ENCODE measurements at places on chromosomes 1 and 21.
A peak's percentile ranks its signal among the peaks of the same experiment; 100 is the strongest.

DNA sequence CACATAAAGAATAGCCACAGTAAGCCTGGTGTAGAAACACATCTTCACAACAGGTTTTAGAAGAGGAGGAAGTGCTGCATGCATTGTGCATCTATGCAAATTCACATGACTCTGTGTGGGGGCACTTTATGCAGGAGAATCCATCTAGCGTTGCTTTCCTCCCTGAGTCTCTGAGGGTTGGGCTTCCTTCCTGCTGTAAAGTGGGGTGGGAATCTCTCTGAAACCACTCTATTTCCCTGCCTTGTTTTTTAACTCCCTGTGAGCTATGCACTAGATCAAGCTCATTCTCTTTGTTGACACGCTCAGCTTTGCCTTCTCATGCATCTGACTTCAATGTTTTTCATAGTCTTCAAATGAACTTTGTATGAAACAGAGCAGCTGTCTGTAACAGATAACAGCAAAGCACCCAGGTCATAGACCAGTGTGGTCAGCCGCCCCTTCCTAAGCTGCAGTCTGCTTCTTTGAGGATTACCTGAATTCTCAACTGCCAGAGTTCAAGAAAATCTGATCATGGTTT lies 102.7 kb upstream of the DPH5 start:
- DNase-seq = peak; percentile 85

GRCh38 chr1:8025671-8026144 lies 401 bp downstream of the ERRFI1 start:
- DNase-seq = no peak

DNA sequence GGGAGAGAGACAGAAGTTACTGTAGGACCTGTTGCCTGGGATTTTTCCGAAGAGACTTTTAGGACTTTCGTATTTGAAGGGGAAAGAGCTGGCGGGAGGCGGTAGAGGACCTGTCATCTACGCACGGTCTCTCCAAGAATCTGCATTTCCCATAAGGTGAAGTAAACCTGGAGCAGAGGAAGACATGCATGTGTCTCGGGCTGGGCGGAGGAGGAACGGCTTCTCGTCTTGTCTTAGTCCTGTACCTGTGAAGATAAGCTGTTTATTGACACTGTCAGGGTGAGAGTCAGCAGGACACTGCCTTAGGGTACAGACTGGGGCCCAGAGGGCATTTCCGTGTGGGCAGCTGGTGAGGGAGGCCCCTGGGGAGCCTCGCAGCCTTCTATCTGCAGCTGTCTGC lies 123.4 kb upstream of the COL6A1 start:
- DNase-seq = no peak

GRCh38 chr1:29383746-29384371 lies 147.5 kb downstream of the PTPRU start:
- no peak for DNase-seq

DNA sequence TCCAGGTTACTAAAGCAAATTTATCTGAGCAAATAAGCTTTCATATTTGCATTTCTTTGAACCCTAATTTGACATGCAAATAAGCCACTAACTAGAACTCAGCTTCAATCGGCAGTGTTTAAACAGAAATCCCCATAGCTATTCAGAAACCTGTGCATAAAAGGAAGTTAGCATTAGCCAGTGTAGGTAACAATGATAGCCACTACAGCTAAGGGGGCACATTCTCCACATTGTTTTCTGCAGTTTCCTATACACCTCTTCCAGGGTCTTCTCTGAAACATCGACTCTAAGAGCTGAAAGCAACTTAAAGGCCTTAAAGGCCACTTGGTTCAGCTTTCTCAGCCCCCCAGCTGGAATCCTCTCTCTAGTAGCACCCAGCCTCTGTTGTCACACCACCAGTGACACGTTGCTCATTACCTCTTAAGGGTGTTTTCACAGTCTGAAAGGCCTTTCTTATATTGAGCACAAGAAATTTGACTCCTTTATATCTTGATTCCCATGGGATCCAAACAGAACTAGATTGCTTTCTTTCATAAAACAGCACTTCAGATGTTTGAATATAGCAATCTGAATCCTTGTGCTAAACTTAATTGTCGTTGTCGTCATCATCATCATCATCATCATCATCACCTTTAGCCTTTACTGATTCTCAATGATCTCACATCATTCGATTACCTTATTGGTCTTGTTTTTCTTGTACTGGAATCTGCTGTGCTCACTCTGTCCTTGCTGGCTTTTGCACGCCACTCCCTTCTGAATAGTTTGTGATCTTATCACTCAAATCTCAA lies 93.9 kb upstream of the DAB1 start:
- no peak for DNase-seq

GRCh38 chr1:208256091-208256490 lies 11.9 kb upstream of the PLXNA2 start:
- no peak for DNase-seq

GRCh38 chr1:245762396-245762910 lies 607.7 kb downstream of the KIF26B start:
- no peak for DNase-seq
